ENCODE measurements at places on chromosomes 3 and 15.

DNA sequence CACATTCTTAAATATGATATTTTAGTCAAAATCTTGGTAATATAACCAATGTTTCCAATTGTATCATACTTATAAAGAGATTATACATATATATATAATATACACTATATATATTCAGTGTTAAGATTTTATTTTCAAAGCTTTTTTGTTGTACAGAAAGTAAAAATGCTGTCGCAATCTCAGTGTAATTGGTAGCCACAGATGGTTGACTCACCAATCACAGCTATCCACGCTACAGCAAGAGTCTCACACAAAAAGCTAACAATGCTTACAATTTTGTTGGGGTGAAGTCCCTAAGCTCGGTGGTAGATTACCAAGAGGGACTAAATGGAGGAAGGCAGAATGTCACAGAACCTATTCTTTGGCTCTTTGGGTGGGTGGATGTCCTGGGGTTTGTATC lies 16.9 kb upstream of the CFAP161 start:
- no peak for DNase-seq

- DNase-seq: no peak
These were observed 19.5 kb downstream of the UBXN7 start for GRCh38 chr3:196412704-196413103.

- no peak for DNase-seq
These were observed 121.7 kb upstream of the DLG1 start for GRCh38 chr3:197420115-197420514.

DNA sequence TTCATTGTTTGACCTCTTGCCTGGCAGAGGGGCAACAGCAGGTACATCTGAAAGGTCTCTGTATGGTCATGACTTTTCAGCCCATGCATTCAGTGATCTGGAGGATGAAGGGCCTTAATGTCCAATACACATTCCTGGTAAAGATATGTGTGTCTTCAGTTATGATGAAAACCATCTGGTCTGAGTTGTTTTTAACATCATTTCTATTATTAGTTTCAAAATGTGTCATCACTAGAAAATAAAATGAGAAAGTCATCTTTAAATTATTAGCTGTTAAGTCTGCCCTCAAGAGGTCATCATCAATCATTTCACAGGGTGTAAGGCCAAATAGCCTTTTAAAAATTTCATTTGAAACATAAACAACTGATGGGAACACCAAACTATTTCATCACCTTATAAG lies 92.1 kb upstream of the PLSCR4 start:
- DNase-seq: no peak

DNA sequence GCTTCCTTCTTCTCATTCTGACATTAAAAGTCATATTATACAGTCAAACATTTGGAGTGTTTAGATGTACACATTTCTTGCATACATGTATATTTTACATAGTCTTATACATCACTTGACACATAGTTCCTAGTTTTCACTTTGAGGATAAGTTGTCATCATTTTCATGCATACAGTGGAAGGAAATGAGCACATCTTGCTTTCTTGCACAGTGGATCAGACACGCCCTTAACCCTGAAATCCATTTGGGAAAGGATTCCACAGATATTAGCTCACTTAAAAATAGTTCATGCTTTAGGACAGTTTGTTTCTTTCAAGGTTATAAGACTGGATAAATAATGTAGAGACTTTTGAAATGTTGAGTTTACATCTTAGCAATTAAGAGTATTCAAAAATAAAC lies 148.6 kb upstream of the MME start:
- no peak for DNase-seq

- no peak for DNase-seq
These were observed 737.1 kb downstream of the MECOM start for GRCh38 chr3:168926426-168926825.

- DNase-seq: no peak
These were observed 201.1 kb upstream of the RGMA start for GRCh38 chr15:93289941-93290617.

- DNase-seq: no peak
These were observed 22.6 kb upstream of the MTMR10 start for GRCh38 chr15:31013863-31014607.

DNA sequence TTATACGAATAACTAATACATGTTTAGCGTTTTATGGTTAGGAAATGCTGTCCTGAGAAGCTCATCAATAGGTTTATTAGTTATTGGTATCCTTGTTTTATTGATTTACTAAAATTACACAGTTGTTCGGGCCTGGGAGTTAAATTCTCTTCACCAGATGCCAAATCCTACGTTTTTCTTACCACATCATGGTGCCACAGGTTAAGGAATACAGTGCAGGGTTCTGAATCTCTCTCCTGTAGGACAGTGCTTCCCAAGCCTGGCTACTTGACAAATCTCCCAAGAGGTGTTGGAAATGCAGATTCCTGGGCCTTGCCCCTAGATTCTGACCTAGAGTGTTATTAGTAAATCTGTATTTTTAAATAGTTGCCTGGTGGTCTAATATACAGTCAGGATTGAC lies 273.4 kb upstream of the LRRFIP2 start:
- no peak for DNase-seq

- DNase-seq: no peak
These were observed 72.2 kb downstream of the TOP2B start for GRCh38 chr3:25592510-25592968.

DNA sequence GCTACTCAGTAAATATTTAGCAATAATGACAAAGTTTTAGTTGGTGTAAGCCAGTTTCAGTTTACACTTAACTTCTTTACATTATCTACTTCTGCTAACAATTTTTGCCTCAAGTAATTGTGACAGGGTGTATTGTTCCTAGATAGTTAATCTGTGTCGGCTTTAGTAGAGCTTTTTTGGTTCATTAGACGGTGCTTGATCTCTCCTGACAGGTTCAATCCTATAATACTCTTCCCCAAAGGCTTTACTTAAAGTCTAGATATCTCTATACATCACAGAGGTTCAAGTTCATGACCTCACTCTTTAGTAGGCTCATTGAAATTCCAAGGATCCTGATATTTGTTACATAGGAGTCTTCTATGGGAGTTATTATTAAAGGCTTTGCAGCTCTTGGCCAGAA lies 365.6 kb upstream of the DPPA4 start:
- no peak for DNase-seq

DNA sequence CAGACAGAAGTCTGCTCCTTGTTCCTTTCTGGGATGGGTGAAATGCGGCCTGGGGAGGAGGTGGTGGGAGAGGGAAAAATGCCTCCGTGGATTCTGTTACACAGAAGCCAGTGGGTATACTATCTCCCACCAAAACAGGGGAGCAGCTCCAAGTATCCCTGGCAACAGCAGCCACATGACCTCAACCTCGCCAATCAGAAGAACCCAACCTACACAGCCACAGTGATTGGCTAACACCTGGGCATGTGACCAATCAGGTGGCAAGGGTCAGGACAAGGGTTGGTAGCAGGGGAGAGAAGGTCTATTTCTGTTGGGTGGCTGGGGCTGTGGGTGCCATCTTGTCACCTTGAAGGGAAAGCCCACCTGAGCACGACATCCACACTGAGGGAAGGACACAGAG lies 9.1 kb upstream of the ACAD9 start:
- no peak for DNase-seq

- no peak for DNase-seq
These were observed 6.4 kb downstream of the IQCF1 start for GRCh38 chr3:51896607-51897305.

All from activated CD4-positive, alpha-beta T cell treated with anti-CD3 and anti-CD28 coated beads, Interleukin-2, Interleukin-6, amounts not matched to agents 100 ng/mL and 50 ng/mL, durations not matched to agents 16 hours and 8 hours (primary cell).